ENCODE measurements at places on chromosomes 6 and 20.

DNA sequence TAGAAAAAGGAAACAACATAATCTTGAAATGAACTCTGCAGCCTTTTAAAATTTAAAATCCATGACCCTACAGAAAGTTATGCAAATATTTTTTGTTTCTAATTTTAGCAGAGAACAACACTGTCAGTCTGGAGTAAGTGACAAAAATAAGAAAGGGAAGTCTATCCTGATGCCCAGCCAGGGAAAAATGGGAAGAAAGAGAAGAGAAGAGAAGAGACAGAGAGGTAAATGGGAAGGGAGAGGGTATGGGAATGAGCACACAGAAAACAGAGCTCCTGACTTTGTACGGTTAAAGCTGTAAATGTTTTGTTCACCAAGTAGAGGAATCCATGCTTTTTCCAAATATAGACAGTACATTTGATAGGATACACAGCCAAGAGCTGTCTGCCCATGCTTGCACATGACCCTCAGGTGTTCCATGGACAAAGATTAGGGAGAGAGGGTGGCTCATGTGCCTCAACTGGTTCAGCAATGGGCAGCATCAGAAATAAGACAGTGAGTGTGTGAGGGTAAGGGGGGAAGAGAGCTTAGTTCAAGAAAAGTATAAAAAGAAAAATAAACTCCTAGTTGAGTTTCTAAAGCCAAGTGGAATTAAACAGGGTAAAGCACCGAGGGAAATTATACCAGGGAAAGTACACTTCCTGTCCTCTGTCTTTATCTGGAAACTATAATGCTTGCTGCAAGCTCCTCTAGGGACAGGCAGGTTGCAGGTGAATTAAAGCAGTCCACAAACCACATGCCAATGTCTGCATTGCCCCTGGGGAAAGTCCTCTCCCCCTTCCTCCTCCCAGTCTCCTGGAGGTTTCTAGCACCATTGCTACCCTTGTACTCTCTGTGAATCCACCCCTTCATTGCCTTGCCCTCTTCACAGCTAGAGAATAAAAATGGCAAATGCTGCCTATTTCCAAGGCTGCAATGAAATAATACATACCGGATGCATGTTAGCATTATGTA, 30.0 kb downstream of the MAP3K5 start:
- peak; percentile 37 for DNase-seq

- no peak for DNase-seq
Observed at GRCh38 chr6:24901698-24902328, 33.9 kb downstream of the RIPOR2 start.

- peak; percentile 89 for DNase-seq
Observed at GRCh38 chr20:50146732-50147662, 6.5 kb downstream of the PEDS1 start.

- DNase-seq, result no peak
Observed at GRCh38 chr6:155260686-155261085, 3.1 kb upstream of the CLDN20 start.

DNA sequence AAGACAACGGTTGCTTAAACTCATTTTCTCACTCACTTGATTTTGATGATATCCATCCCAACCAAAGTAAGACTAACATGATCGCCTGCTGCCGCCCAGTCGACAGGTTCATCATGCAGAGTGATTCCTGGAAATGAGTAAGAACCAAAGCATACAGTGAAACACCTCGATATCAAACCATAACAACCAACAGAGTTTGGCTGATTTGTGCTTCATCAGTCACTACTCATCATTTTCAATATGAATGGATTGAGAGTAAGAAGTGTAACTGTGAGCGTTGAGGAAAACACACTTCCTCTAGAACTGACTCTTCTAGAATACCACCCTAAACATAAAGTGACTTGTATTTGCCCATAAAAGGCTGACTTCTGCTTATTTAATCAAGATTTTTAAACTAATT, 29.2 kb upstream of the ALDH8A1 start:
- DNase-seq, result no peak

DNA sequence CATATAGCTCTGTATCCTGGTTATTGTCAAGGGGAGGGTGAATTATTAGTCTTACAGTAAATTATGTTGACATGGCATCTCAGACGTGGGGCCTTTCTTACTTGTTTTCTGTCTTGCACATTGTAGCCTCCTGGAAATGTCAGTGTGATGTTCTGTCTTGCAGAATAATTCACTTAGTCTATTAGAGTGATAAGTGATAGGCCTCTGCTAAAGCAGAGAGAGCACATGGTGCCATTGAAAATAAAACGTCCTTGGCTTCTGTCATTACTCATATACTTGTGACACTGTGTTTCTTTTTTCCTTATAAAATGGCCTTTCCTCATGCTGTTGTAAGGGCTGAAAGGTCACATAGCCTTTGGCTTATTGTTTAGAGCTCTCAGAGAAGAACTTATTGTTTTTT, 531.0 kb downstream of the EPM2A start:
- no peak for DNase-seq

DNA sequence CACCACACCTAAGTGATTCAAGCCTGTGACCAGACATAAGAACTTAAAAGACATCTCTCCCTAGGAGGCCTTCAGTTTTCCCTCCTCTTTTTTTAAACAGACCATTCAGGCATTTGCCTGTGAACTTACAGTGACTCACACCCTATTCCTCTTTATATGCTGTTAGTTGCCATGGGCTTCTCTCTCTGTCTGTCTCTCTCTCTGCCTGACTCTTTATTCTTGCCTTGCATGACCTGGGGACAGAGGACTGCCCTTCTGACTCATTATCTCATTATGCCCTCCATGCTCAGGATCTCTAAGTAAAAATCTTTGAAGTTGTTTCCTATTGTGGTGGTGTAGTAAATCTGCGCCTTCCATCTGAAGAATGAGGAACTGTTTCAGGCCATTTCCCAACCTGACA, 442.2 kb upstream of the MAN1A1 start:
- DNase-seq, result no peak

DNA sequence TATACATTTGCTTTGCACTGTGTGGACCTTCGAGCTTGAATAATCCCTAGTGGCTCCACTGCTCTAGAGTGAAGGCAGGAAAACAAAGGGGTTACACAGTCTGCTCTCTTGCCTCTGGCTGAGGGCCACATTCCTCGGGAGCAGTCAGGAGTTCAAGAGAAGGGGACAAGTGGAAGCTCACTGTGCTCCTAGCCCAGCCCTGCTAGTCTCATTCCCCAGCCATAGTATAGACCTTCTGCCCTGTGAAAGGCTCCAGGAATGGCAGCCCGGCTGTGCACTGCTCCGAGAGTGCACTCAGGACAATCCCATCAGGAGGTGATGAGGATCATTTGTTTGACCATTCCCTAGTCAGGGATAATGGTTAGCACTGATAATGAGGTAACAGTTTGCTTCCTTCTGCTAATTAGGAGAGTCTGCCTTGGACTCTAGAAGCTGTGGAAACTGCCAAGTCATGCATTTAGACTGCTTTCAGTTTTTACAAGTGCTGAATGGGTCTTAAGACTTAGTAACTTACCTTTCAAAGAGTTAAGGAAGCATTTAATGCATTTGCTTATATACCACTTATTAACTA, 8.5 kb downstream of the IYD start:
- DNase-seq, result no peak

GRCh38 chr6:161631676-161632194, 357.9 kb upstream of the AGPAT4 start:
- no peak for DNase-seq

DNA sequence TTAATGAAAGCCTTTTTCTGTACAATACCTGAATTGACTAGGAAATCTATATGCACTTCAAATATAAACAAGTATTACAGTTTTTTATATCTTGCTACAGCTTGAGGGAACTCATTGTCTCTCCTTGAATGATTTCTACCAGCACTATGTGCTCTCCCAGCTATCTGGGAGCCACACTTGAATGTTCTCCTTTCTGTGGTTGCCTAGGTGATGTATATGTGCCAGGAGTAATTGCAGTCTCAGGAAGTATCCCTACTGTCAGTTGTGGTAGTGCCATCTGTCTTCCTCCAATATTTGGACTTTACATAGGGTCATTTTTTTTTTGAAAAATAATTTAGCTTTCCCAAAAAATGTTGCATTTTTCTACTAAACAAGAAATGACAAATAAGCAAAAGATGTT, 288.0 kb upstream of the PLCB4 start:
- no peak for DNase-seq

DNA sequence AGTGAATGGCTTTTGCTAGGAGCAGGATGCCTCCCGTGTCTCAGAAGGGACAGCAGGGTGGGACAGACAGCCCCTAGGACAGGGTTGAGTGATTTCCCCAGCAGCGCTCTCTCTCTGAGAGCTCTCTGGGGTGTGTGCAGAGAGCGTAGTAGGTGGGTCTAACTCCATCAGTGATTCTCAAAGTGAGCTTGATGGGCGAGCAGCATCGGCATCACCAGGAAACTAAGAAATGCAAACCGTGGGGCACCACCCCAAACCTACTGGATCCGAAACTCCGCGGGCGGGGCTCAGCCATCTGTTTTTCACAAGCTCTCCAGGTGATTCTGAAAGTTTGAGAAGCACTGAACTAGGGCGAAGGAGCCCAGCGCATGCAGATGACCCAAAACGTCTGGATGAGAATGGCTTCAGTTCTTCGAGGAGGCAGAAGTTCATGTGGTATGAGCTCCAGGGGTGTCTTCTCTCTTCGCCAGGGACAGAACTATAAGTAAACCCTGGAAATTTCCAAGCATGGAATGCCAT, 119.6 kb upstream of the RNF24 start:
- no peak for DNase-seq

- DNase-seq, result no peak
Observed at GRCh38 chr6:90044833-90045381, 150.6 kb downstream of the GJA10 start.

- no peak for DNase-seq
Observed at GRCh38 chr6:107264357-107264840, 149.1 kb upstream of the BEND3 start.

DNA sequence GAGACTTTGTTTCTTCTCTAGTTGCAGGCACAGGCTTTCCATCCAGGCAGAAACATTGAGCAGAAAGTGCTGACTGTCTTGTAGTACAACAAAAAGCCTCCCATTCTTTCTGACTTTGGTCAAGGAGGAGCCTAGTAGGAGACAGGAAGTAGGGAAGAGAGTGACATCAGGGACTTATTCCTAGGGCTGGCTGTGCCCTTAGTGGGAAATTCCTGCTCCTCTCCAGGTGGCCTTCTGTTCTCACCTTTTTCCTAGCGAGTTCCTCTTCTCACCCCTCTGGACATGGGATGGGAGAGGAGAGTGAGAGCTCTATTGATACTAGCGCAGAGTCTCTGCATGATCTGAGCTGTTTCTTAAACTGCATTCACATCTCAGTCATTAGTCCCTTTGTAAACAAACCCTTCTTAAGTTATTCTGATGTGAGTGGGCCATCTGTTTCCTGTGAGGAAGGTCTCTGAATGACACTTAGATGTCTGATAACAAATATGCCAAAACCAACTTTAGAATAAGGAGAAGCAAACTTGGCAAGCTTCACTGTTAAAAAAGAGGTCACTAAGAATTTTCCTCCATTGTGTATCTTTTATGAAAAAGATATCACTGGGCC, 455.0 kb downstream of the GJA1 start:
- DNase-seq, result no peak

DNA sequence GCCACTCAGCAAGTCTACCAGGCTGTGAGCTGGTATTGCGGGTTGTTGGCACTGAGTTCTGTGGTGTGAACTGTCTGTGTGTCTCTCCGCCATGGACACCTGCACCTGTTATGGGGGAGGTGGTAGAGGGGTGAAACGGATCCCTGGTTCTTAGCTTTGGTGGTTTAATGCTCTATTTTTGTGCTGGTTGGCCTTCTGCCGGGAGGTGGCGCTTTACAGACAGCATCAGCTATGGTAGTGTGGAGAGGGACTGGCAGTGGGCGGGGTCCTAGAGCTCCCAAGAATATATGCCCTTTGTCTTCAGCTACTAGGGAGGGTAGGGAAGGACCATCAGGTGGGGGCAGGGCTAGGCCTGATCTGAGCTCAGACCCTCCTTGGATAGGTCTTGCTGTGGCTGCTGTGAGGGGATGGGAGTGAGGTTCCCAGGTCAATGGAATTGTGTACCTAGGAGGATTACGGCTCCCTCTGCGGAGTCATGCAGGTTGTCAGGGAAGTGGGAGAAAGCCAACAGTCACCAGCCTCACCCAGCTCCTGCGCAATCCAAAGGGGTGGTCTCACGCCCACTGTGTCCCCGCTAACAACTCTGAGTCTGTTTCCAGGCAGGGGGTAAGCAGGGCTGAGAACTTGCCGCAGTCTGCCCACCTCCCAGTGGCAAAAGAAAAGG, 154.3 kb downstream of the CCDC170 start:
- DNase-seq, result no peak

DNA sequence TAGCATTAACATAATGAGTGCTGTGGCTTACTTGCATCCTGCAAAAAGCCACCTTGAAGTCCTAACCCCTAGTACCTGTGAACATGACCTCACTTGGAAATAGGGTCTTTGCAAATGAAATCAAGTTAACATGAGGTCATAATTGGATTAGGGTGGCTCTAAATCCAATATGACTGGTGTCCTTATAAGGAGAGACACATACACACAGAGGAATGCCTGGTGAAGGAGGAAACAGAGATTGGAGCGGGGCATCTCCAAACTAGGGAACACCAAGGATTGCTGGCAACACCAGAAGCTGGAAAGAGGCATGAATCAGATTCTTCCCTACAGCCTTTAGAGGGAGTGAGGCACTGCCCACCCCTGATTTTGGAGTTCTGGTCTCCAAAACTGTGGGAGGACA, 17.6 kb upstream of the RPS6KA2 start:
- no peak for DNase-seq

Data from inflammatory macrophage (primary cell).